NCI-H524 (cell line): ENCODE measurements at places on chromosomes 12 and 14.
A peak's percentile ranks its signal among the peaks of the same experiment; 100 is the strongest.

DNA sequence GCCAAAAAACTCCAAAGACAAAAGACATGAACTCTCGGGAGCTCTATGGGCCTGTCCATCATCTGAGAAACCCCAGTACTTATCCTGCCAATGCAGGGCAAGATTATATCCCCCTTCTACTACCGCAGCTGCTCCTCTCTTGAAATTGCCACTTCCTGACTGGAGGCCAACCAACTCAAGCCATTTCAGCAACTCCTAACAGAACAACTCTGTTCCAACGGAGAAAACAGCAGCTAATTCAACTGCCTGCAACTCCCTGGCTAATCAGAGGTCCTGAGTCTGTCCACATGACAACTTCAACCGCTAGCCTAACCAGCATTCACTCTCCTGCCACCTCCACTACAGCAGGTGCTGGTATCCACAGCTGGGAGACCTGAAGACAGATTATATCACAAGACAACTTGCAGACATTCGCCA, 24.1 kb downstream of the CEP83 start:
- DNase-seq: no peak

GRCh38 chr12:124784871-124785572, 78.6 kb downstream of the SCARB1 start:
- no peak for DNase-seq

DNA sequence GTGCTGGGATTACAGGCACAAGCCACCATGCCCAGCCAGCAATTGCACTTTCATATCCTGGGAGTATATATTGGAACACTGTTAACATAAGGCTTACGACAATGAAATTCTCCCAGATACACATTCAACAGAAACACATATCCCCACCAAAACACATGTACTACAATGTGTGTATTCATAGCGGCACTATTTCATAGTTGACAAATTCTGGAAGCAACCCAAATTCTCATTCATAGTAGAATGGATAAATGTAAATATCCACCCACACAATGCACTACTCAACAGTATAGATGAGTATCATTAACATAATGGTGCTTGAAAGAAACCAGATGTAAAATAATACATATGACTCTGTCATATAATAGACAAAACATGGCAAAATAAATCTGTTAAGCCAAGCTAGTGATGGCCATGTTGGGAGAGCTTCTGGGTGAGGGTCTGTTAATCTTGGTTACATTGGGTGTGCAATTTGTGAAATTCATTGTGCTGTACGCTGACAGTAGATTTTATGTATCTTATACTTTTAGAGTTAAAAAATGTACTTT, 2.6 kb upstream of the DNAAF2 start:
- DNase-seq: no peak

GRCh38 chr14:95545515-95546168, 10.8 kb downstream of the GLRX5 start:
- DNase-seq: no peak

DNA sequence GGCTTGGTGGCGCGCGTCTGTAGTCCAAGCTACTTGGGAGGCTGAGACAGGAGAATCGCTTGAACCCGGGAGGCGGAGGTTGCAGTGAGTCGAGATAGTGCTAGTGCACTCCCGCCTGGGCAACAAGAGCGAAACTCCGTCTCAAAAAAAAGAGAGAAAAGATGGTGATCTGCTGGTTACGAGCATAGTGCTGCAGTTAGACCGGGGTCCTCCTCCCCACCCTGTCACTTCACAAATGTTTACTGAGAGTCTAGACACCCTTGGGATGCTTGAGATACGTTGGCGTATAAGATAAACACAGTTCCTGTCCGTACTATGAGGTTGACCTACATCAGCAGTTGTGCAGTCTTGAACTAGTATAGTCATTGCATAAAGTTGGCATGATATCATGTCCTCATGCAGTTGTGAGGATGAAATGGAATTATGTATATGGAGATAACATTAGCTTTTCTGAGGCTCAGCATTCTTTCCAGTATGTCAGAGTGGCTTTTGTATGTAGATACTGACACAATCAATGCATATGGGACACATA, 787 bp downstream of the ACAD10 start:
- DNase-seq: no peak

GRCh38 chr12:112443916-112444315, 25.2 kb downstream of the PTPN11 start:
- DNase-seq: no peak

DNA sequence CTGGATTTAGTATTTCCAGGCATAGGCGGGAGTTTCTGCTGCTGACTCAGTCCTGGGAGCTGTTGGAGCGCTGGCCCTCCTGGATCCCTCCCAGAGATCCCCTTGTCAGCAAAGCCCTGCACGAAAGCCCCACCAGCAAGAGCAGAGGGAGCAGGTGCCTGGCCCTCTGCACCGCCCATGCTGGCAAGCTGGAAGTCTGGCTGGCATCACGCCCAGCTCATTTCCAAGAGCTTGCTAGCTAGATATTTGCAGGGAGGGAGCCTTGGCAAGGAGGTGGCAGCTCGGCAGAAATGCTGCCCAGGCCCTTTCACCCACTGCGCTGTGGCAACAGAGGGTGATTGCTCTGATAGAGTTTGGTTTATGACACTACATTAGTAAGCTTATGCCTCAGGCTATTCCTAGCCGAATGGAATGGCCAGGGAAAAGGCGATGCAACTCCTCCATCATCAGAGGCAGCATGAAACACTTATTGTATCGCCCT, 193.9 kb downstream of the EMP1 start:
- DNase-seq: peak; percentile 51

GRCh38 chr14:55220230-55220629, 28.8 kb upstream of the DLGAP5 start:
- no peak for DNase-seq
